Activated CD4-positive, alpha-beta memory T cell treated with anti-CD3 and anti-CD28 coated beads for 36 hours (primary cell): ENCODE measurements at places on chromosomes 16 and 17. TPM values are rescaled to one million over a fixed set of nuclear protein-coding genes. Genes with fewer than 3 reads are reported as not detected.

- DNase-seq: no peak
These were observed 212.5 kb upstream of the N4BP1 start for GRCh38 chr16:48822431-48822830.

Gene EIF3CL
- 53.2 TPM for total RNA-seq

Gene GDPD1
- 3.5 TPM for total RNA-seq

Gene SRCAP
- 48.4 TPM for total RNA-seq

- no peak for DNase-seq
These were observed 21.3 kb downstream of the ADGRG5 start for GRCh38 chr16:57563761-57564160.

Gene IGF2BP1
- total RNA-seq: 0.29 TPM

Gene GNG13
- total RNA-seq: not detected

DNA sequence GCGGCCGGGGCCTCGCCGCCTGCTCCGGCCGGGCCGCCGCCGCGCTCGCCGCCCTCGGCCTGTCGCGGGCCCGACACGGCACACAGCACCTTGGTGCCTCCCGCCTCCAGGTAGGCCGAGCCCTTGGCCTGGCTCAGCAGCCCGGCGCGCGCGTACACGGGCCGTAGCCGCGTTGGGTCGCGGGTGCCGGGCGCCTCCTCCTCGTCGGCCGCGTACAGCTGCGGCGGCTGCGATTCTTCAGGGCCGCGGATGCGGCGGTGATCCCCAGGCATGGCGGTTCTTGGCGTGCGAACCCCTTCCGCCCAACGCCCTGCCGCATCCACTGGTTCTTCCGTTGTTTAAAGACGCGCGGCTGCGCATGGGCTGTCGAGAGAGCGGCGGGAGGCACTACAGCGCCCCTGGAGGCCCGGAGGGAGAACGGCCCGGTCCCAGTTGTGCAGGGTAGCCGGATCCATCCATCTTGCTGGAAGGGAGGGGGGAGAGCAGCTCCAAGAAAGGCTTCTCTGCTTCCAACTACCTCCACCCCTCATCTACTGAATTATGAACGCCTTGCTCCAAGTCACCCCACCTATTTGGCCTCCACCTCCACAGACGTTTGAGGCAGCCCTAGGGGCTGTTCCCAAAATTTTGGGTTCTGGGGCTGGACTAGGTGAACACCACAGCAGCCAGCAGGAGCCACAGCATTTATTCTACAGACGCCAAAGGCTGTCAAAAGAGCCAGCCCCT lies at the start of gene EXOSC6:
EXOSC6 (minus strand) TSS at position 312 of the 726 bp plus-strand sequence; CDS start at position 272, 40 bp downstream.
- DNase-seq: peak; percentile 96

DNA sequence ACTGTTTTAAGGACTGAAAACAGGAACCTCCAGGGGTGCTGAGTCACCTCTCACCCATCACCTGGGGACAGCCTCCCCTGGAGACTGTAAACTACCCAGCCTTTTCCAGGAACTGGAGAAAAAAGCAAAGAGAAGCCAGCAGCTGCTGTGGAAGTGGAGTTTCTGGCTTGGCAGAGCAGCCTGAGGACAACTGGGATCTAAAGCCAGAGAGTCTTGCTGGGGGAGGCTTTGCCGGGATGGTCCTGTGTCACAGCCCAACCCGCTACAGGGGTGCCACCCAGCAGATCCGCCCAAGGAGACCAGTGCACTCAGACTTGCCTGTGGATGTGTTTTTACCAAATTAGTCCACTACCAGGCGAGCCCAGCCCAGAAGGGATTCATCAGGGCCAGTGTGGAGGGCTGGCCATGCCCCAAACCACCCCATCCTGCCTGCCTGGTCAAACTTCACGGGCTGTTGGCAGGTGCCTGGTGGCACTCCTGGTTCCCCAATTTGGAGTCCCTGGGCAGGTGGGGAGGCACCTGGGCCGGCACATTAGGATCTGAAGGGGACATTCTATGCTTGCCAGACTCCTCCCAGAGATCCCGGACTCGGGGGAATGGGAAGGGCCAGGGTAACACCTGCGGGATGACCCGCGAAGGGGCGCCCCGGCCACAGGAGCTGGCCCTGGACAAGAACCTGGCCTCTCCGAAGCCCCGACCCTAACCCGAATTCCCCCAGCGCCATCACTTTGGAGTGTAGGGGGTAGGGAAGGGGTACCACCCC lies 771 bp downstream of the MSRB1 start:
- DNase-seq: peak; percentile 52
